ELR (cell line): ENCODE measurements at places on chromosomes 2 and 18.

DNA sequence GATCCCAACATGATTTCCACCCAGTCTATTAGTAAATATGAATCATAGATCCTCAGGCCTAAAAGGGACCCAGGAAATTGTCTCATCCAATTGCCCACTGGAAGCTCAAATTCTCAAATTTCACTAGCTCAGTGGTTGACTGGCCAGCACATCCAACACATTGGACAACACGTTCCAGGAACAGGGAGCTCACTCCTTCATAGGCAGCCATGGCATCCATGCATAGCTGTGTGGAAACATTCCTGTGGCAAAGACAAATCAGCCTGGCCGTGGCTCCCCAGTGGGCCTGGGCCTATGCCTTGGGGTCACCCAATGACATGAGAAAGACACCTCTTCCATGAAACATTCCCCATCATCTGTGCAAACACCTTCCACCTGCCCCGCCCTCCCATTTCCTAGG lies 261.1 kb downstream of the ANAPC1 start:
- peak; percentile 60 for DNase-seq

- no peak for DNase-seq
These were observed 287.3 kb downstream of the ZNF385B start for GRCh38 chr2:179574061-179574519.

DNA sequence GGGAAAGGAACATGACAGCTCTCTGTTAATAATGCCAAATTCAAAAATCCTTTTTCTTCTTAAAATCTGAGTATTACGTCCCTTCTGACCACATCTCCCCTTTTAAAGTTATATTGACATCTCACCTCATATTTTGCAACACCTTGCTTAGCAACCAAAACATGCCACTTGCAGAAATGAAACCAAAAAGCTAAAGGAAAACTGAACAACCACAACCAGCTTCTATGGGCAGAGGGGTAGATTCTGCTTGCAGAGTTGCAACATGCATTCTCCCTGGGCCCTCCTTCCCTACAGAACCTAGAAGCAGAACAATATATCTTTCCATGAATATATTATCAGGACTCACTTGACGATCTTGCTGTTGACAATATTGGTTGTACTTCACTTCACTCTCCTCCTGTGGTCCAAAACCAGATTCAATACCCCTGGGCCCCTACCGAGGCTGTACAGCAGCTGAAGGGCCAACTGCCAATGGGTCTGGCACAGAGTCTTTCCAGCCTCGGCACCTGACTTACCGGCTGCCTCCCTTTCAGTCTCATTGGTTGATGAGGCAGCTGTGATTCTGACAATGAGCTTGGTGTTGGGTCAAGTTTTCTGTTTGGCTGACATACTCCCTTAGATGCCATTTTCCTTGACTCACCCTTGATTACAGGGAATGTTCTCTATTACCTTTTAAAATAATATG lies 616.6 kb downstream of the ZEB2 start:
- no peak for DNase-seq

DNA sequence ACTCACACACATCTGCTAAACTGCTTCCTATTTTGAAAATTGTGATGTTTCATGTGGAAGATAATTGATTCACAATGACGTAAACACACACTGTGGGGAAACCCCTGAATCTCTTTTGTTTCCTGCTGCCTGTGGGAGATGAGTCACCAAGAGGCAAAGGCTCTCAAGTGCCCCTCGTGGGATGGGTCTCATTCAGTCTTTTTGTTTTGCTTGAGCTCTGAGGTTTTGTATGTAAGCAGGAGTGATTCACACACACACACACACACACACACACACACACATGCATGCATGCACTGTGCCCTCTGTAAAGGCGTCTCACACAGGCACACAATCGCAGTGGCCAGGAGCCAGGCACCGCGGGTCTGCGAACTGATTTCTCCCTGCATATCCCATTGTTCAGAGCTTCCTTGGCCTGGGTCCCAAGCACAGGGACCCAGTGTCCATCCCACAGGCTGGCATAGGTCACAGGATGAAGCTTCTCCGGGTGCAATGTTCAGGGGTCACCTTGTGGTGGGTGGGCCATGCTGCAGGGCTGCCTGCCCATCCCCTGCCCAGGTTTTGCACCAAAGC lies 12.1 kb upstream of the ARHGEF4 start:
- peak; percentile 99 for DNase-seq

DNA sequence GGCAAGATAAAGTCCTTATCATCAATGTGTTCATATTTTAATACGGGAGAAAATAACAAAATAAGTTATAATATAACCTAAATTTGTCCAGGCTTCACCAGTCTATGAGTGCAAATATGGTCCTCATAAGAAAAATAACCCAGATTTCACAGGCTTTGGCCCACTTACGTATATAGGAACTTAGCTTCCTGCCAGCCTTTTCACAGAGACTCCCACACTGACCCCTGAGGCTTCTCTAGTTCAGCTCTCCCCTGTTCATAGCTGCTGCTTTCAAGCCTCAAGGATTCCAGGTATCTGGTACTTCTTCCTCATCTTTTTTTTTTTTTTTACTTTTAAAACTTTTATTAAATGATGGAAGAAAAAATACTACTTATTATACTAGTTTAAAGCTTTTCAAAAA lies 74.9 kb upstream of the PELI1 start:
- no peak for DNase-seq

GRCh38 chr2:202636213-202636513 lies 1.4 kb downstream of the FAM117B start:
- DNase-seq, result no peak

DNA sequence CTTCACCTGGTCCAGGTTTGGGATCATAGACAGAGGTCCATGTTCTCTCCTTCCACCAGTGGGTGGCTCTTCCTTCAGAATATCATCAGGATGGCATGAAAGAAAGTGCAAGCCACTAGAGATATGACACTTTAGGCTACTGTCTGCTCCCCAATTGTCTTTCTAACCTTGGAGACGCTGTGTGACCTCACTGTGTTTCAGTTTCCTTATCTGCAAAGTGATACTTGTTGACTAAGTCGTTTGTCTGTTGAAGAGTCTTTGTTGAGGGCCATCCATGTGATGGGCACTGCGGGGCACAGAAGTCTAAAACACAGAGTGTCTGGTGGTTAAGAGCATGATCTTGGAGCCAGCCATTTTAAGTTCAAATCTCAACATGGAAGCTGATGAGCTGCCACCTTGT lies 259.9 kb upstream of the THSD7B start:
- DNase-seq, result no peak

- DNase-seq, result no peak
These were observed 110.7 kb downstream of the RTP5 start for GRCh38 chr2:241980193-241980592.

- no peak for DNase-seq
These were observed 124.8 kb upstream of the XPO1 start for GRCh38 chr2:61662990-61663389.
